ENCODE measurements at places on chromosomes 6 and 20. TPM values are rescaled to one million over a fixed set of nuclear protein-coding genes. Genes with fewer than 3 reads are reported as not detected.

The FUT9 gene
- not detected for total RNA-seq

The TMEM239 gene
- not detected for total RNA-seq

The TUBB2B gene
- total RNA-seq: 0.63 TPM

The SLCO4A1 gene
- 6.0 TPM for total RNA-seq

The EGFL8 gene
- 17.5 TPM for total RNA-seq

The LPA gene
- 0.23 TPM for total RNA-seq

DNA sequence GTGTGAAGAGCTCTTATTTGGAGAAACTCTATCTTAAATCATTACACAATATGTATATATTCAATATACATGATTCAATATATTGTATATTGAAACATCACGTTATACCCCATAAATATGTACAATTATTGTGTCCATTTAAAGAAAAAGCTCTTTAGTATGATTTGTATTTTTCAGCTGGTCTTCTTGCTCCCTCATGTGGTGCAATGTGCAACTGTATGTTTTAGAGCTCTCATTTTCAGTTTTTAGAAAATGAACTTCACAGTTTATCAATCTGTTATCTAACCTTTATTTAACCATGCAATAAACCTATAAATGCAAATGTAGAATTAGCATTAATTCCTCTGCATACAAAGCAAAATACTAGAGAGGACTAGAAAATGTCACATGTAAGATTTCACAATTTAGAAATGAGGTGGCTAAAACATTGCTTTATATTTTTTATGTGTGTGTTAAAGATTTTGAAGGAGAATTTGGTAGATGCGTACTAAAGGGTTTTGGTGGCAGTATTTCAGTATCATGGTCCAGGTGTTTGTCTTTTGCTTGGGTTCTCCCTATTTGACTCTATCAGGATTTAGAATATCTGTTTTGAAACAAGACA lies 167.1 kb downstream of the PHF3 start:
- H3K4me1 ChIP-seq: no peaks in the 10 kb centered on the region
- H3K27me3 ChIP-seq: no peaks in the 10 kb centered on the region
- no peaks in the 10 kb centered on the region for H3K36me3 ChIP-seq
- no peak overlapping the region for H3K4me3 ChIP-seq
- H3K27ac ChIP-seq: no peak overlapping the region

- H3K27me3 ChIP-seq: peaks cover 65% of the 10 kb centered on the region
- DNase-seq: no peak
- no peaks in the 10 kb centered on the region for H3K36me3 ChIP-seq
- no peak overlapping the region for H3K27ac ChIP-seq
- no peak overlapping the region for H3K4me3 ChIP-seq
Observed at GRCh38 chr6:27295301-27296079, 16.6 kb downstream of the POM121L2 start.

GRCh38 chr6:165266191-165266590 lies 43.2 kb downstream of the C6orf118 start:
- no peaks in the 10 kb centered on the region for H3K36me3 ChIP-seq
- H3K4me3 ChIP-seq: no peak overlapping the region
- no peaks in the 10 kb centered on the region for H3K27me3 ChIP-seq
- DNase-seq: no peak

DNA sequence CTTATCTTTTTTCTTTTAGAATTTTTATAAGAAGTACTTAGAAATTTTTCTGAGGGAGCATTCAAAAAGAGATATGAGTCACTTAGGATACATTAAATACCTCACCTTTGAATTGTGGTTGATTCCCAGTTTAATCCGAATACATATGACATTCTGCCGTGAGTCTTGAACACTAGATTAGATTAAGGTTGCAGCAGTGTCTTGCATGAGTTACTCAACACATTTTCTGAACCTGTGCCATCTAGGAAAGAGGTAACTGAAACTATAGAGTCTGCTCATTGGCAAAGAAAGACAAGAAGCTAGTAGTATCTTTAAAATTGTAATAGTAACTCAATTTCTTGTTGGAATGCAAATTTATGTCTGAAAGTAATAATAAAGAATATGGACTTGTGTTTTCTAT lies 14.9 kb downstream of the PEX3 start:
- peaks cover 8% of the 10 kb centered on the region for H3K36me3 ChIP-seq
- no peaks in the 10 kb centered on the region for H3K4me1 ChIP-seq
- H3K27me3 ChIP-seq: no peaks in the 10 kb centered on the region
- H3K27ac ChIP-seq: no peak overlapping the region

- H3K4me3 ChIP-seq: no peak overlapping the region
- no peaks in the 10 kb centered on the region for H3K4me1 ChIP-seq
- no peak for DNase-seq
- peaks cover 6% of the 10 kb centered on the region for H3K36me3 ChIP-seq
Observed at GRCh38 chr20:23072892-23073586, 13.1 kb downstream of the CD93 start.

- no peak for DNase-seq
- no peaks in the 10 kb centered on the region for H3K27me3 ChIP-seq
- no peak overlapping the region for H3K27ac ChIP-seq
- no peaks in the 10 kb centered on the region for H3K4me1 ChIP-seq
- no peaks in the 10 kb centered on the region for H3K36me3 ChIP-seq
Observed at GRCh38 chr6:56356426-56356825, 109.0 kb upstream of the COL21A1 start.

DNA sequence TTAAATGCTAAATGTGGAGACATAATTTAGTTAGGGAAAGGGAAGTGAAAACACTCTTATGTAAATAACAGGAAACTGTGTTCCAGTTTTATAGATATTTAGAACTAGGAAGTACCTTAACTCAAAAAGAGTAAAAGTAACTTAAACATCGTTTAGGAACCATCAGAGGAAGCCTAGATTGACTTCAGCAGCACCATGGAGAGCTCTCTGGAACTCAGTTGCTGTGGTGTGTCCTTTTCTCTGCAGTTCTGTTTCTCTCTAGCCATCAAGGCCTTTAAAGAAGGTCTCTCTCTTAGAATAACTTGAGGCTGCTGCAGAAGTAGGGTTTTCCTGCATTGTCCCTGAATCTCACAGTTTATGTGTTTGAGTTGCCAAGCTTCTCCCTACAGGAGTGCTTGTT lies 26.9 kb downstream of the CLVS2 start:
- no peaks in the 10 kb centered on the region for H3K36me3 ChIP-seq
- H3K4me3 ChIP-seq: no peak overlapping the region
- no peak overlapping the region for H3K27ac ChIP-seq
- H3K4me1 ChIP-seq: no peaks in the 10 kb centered on the region

- no peak overlapping the region for H3K4me3 ChIP-seq
- no peak for DNase-seq
- no peak overlapping the region for H3K27ac ChIP-seq
- no peaks in the 10 kb centered on the region for H3K36me3 ChIP-seq
- H3K4me1 ChIP-seq: no peaks in the 10 kb centered on the region
Observed at GRCh38 chr6:169288591-169288990, 34.9 kb upstream of the THBS2 start.

- no peak for DNase-seq
- no peak overlapping the region for H3K4me3 ChIP-seq
- no peak overlapping the region for H3K27ac ChIP-seq
- H3K27me3 ChIP-seq: no peaks in the 10 kb centered on the region
Observed at GRCh38 chr6:53352360-53352759, 3.6 kb upstream of the ELOVL5 start.

- no peak overlapping the region for H3K27ac ChIP-seq
- no peak for DNase-seq
- H3K27me3 ChIP-seq: no peaks in the 10 kb centered on the region
- peaks cover 16% of the 10 kb centered on the region for H3K4me1 ChIP-seq
- no peaks in the 10 kb centered on the region for H3K36me3 ChIP-seq
Observed at GRCh38 chr6:156269751-156270369, 507.3 kb upstream of the ARID1B start.

DNA sequence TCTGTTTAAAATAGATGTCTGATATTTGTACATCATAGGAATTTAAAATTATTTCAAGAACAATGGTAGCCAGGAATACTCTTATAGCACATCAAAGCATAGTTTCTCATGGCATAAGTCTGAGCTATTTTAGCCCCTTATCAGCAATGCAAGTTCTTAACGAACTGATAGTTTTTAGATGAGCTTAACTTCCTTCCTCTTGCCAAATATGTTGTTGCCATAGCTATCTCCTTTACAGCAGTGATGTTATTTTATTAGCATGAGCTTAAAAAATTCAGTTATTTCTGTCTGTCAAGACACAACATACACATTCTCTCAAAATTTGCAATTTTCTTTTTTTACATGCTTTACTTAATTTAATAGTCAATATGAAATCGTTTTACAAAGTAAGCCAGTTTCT lies 867.2 kb downstream of the PHF3 start:
- H3K4me3 ChIP-seq: no peak overlapping the region
- no peak for DNase-seq
- no peaks in the 10 kb centered on the region for H3K36me3 ChIP-seq
- H3K27me3 ChIP-seq: no peaks in the 10 kb centered on the region

DNA sequence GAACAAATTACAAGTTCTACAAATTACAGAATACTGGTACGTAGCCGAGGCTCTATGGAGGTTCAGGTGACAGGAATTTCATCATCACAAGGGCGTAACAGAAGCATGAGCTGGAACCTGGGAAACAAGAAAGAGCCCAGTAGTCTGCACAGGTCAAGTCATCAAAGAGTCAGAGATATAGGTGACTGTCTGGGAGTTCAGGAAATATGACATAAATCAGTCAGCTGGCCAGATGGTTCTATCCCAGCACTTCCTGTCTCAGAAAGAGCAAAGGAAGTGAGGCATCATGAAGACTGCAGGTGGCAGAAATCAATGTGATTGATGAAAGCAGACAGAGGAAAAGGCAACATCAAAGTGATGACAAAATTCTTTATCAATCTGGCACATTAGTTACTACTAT lies 23.3 kb downstream of the MYCT1 start:
- no peak overlapping the region for H3K27ac ChIP-seq
- DNase-seq: no peak
- H3K4me3 ChIP-seq: no peak overlapping the region
- H3K36me3 ChIP-seq: no peaks in the 10 kb centered on the region

Measured in T-cell (primary cell).